ENCODE measurements at places on chromosomes 7 and 10.

- no peak for DNase-seq
Observed at GRCh38 chr10:72098301-72098835, 10.0 kb upstream of the SPOCK2 start.

DNA sequence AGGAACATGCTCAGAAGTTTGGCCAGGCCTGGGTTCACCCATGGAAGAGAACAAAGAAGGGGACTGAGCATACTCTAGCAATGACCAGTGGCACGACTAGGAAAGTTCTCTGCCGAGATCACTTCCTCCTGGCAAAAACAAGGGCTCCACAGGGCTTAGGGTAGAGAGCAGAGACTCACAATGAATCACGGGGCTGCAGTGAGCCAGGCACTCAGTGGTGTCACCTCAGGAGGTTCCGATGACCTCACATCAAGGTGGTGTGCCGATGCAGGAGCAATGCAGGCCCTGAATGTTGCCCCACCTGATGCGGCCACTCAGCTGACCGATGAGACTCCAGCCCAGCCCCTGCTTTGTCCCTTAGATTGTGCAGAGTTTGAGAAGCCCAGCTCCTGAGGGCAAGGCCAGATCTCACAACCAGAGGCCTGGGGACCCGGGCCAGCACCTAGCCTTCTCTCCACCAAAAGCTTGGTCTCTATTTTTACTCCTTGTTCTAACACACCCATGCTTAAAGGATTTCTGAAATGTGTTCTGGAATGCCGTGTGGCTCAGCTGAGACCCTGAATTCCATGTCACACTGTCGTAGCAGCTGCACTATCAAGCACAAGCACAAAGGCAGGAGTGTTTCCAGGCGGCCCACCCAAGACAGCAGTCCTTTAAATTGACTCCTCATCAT lies 60.9 kb downstream of the COBL start:
- no peak for DNase-seq

GRCh38 chr7:75048435-75049379 lies 24.9 kb downstream of the RCC1L start:
- no peak for DNase-seq

DNA sequence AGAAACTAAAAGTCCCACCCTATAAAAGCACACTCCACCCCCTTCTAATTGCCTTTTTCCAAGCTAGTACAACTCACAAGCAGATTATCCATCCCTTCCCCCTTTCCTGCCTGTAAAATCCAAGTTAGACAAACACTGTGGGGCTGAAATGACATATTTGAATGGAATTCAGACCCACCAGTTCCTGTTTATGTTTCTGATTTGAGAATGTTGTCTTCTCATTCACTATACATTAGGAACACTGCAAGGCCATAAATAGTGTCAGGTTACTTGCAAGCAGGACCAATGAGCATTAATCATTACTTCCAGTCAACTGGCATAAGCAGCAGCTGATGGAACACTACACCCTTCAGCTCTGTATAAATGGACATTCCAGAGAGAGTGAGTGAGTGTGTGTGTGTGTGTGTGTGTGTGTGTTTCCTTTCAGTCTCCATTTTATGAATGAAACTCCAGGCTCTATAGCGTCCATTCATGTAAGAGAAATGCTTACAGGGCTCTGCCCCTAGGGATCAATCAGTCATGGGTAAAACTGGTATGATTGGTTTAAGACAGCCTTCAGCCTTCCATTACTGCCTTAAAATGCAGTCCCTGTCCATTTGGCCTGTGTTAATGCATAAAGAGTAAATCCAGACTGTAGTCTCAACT lies 69.3 kb downstream of the ETV1 start:
- no peak for DNase-seq

- no peak for DNase-seq
Observed at GRCh38 chr7:77288676-77289320, 89.2 kb upstream of the FGL2 start.

GRCh38 chr7:101736084-101736483 lies 81.3 kb upstream of the CUX1 start:
- no peak for DNase-seq

DNA sequence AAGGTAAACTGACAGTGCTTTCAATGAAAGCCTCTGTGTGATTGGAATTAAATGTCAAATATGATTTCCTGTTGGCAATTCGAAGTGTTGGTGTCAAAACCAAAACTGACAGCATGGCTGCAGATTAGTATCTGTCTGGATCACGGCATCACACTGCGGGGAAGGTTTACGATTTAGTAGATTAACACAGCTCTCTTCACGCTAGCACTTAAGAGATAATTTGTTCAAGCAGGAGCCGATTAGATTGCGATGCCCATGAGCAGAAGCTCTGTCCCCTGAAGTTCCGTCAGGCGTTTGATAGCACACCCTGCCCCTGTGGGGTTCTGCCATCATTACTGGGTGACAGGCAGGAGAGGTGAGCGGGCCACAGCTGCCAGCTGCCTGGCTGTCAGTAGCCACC lies 279.5 kb upstream of the AUTS2 start:
- no peak for DNase-seq

GRCh38 chr10:4825868-4826791 lies at the start of gene AKR1E2:
Gene AKR1E2, plus strand, starts transcription at chr10:4826207. Its CDS starts 118 bp downstream, at chr10:4826325.
- DNase-seq, result peak; percentile 27

DNA sequence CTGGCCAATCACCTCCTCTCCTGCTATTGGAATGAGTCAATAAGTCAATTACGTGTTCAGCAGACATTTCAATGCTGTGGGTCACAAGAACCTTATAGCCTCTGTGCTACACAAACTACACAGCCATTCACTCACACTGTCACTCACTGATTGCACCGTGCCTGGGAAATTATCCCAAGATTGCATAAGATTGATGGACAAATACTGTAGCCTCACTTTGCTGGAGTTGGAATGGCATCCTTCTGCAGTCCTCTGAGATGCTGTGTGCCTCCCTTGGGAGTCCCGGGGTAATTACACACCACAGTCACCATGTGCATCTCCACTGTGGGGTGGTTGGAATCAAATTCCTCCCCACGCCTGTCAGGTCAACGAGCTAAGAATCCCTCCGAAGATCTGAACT lies 358.7 kb upstream of the MGMT start:
- DNase-seq, result no peak

- DNase-seq, result no peak
Observed at GRCh38 chr10:119679480-119679829, 28.3 kb downstream of the BAG3 start.

DNA sequence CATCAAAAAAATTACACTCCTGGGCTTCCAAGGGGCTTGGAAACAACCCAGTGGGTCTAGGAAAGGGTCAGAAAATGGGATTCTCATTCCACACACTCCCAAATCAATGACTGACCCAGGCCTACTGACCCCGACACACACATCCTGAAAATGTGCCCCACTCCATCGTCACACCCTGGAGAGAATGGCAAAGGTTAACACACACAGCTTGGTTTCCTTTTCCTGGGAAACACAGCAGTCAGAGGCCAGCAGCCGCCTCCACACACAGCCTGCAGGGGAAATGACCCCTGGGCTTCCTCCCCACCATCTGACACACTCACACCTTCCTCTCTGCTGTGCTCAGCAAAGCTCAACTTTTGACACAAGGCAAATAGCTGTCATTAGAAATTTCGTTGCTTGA lies 42.9 kb downstream of the SH3PXD2A start:
- no peak for DNase-seq

- DNase-seq, result no peak
Observed at GRCh38 chr10:60606343-60607080, 171.8 kb upstream of the CDK1 start.

DNA sequence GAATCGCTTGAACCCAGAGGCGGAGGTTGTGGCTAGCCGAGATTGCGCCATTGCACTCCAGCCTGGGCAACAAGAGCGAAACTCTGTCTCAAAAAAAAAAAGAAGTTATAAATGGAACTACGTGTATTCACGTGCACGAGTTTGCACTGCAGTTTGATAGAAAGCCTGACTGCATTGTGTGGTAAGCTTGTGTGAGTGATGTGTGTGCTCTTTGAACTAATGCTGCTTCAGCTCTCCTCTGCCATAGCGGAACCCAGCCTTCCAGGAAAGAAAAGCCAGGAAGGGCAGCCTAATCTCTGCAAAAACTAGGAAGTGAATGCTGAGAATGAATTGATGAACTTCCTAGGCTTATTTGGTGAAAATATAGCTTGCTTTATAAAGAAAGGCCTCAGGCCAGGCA lies 15.6 kb upstream of the MKRN1 start:
- DNase-seq, result no peak

- DNase-seq, result no peak
Observed at GRCh38 chr7:4681218-4681851, 760 bp upstream of the FOXK1 start.

DNA sequence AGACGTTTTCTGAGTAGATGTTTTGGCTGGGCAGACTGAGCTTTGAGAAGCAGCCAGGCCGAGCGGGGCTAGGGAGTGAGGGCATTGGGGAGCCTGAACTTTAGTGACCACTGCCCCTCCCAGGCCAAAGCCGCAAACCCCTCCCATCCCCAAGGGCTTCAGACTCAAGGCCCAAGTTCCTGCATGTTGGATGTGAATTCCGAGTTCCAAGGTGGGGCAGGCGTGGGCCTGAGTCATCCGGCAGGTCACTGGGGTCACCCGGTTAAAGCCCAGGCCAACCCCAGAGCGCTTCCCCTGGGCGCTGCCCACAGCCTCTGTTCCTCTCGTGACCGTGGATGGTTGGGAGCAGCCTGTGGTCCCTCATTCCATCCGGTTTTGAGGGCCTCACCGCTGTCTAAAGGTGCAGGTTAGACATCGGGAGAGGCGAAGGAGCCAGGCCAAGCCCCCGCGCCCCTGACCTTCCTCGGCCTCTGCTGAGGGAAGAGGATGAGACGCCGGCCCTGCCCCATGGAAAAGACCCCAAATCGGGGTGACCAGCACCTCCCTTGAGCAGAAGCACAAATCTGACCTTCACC lies 6.9 kb upstream of the PDGFA start:
- no peak for DNase-seq

DNA sequence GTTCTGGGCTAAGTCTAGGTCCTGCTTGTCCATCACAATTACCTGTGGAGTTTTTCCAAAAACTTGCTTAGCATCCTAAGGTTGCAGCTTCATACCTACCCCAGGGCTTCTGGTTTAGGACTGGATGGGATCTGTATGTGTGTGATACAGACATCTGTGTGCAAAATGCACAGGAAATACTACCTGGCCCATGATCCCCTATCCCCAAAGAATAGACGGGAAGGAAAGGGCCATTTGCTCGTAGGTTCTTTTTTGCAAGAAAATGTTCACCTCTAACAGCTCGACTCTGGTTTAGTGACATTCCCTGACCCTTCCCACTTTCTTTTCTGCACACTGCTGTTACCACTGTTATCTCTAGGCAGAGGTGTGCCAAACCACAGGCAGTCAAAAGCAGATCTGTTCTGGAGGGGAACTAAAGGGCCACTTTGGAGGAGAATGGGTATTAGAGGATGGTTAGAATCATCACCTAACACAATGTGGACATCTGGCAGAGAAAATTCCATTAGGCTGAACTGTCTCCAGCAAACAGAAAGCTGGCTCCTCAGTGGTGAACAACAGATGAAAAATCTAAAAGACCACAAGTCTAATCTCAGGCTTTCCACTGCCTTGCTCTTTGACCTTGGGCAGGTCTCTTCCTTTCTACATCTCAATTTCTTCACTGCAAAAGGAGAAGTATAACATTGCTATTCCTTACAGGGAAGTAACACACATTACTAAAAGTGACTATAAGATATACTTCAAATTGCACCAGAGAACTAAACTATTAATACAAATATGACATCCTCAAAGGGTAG lies 107.4 kb downstream of the UBE2H start:
- no peak for DNase-seq

DNA sequence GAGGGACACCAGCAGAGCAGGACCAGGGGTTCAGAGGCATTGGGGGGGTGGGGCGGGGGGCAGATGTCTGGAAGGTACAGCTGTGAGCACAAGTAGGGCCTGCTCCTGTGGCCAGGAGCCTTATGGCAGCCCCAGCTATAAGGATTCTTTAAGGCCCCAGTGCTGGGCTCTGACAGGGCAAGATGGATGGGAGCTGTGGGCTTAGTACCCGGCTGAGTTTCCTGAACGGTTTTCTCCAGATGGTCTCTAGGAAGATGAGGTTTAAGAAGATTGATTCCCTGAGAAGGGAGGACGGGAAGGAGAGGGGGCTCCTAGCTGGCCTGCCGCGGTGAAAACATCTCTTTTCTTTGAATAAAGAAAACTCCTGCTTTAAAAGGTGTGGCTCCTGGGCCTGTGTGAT lies 30.1 kb upstream of the COMTD1 start:
- DNase-seq, result no peak

DNA sequence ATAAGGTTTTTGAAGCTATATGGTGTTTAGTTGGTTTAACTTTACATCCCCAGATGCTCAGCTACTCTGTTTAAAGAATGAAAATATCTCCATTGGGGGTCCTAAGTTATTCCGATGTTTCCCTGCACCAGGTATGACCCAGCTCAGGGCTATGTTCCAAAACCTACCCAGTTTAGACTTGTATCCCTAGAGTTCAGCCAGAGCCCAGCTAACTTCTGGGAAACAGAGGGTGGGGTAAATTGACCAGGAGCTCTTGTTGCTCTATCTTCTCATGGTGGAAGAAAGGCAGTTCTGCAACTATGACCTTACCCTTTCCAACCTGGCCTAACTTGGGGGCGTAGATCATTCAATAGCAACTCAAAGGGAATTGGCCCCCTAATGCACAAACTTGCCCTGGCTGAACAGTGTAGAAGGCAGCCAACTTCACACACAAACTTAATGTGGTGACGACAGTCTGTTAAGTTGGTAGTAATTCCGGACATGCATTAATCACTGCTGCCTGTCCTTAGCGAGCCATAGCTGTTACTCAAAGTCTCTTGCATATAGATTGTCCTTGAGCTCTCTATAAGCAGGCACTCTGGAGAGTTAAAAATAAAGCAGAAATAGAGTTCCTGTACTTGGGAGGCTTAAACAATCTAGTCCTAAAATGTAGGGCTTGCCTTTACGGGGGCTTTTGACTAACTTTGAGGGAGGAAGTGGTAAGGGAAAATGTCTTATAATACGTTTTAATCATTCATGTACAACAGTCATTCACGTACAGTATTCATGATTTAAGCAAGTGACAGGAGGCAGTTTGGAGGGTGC lies 5.3 kb upstream of the ZNRF2 start:
- DNase-seq, result no peak

- no peak for DNase-seq
Observed at GRCh38 chr7:37476428-37476827, 27.8 kb upstream of the ELMO1 start.

DNA sequence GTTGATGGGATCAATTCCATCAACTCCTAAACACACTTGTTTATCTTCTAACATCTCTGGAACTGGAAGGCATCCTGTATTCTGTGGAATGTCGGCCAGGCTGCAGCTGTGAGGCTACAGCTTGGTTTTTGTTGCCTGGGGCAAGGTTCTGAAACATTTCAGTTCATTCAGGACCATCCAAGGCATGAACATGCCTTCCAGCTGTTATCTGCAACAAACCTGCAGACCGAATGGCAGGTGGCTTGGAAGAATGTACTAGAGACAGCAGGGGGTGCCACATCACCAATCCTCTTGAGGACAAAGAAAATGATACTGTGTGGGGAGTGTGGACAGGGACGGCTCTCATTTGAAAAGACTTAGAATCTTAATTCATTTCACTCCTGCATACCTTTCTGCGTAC lies 12.4 kb downstream of the PAPOLB start:
- no peak for DNase-seq

Measured in activated gamma-delta T cell treated with anti-CD3 and anti-CD28 coated beads, Interleukin-2, amount 50 U/mL, for 16 hours (primary cell).